ENCODE measurements at places on chromosomes 3 and 15.
A peak's percentile ranks its signal among the peaks of the same experiment; 100 is the strongest.

DNA sequence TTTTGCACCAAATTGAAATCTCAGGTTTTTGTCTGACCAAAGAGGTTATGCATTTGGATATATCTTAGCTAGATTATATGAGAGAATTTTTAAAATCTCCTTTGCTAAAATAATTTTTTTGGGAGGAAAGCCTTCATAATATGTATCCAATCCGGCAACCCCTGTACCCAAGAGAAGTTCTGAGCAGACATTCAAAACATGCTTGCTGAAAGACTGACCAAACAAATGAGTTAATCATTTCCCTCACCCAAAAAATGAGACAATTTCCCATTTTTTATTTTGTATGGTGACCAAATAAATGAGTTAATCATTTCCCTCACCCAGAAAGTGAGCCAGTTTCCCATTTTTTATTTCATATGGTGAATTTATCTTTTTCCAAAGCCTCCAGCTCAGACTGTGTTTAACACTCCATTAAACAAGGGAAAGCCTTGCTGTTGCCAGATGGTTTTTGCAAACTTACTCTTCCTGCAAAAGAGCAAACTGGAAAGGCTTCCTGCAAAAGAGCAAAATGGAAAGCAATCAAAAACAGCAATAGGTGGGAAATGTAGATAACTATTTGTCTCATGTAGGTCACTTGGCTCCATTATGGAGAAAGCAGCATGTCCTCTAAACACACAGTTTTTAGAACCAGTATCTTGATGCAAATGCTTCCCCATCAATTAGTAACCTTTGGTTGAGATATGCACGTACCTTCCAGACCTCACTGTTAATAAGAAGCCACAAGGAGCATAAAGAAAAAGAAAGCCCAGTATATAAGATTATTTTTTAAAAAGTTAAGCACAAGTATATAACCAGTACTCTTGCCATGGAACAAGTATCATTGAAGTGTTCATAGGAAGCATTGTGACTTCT lies 78.4 kb upstream of the OSTN start:
- DNase-seq, result no peak

- DNase-seq, result no peak
Measured at GRCh38 chr3:31522152-31522551, 10.6 kb upstream of the STT3B start.

- DNase-seq, result no peak
Measured at GRCh38 chr15:49979705-49980382, 139.2 kb downstream of the ATP8B4 start.

DNA sequence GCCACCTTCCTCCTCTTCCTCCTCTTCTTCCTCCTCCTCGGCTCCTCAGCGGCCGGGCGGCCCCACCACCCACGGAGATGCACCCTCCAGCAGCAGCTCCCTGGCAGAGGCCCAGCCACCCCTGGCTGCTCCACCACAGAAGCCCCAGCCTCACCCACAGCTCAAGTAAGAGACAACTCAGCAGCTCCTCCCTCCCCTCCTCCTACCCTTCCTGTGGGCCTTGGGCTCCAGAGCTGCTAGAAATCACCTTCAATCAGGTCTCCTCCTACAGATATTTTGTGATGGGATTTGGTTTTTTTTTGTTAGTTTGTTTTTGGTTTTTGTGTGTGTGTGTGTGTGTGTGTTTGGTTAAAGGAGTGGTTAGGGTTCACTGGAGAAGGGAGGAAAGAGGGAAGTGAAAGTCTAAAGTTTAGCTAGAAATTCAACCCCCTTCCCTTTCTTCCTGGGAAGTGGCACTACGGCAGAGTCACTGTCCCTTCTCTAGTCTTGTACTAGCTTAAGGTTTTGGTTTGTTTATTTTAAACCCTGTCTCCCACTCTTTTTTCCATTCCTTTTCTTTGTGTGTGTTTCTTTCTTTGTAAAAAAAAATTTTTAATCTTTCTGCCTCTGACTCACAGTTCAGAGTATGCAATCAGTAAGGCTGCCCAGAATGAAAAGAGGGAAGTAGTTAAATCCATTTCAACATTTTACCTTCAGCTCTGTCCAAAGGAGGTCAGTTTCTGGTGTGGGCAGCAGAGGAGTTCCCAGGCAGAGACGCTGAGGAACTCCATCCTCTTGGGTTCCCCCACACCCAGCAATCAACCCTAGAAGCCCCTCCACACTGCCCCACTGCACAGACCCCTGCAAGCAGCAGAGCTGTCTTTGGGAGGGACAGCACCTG lies 29.0 kb upstream of the TIMP4 start:
- peak; percentile 55 for DNase-seq

GRCh38 chr15:87394676-87395075 lies 861.9 kb downstream of the NTRK3 start:
- DNase-seq, result no peak

DNA sequence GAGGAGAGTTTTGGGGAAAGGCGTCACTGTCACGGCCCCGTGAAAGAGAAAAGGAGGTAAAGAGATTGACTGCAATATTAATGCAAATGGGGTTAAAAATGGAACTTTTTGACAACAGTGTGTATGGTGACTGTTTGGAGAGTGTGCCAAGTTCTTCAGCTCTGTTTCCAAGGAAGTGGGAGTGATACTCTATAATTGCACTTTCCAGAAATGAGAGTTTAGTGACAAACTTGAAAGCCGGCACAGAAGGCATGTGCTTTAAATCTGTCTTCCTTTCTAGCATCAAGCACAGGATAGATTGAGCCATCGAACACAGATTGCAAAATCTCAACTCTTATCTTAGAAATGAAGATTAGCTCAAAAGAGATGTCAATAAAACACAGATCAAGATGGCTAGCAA lies 51.9 kb upstream of the SNRPA1 start:
- DNase-seq, result no peak

DNA sequence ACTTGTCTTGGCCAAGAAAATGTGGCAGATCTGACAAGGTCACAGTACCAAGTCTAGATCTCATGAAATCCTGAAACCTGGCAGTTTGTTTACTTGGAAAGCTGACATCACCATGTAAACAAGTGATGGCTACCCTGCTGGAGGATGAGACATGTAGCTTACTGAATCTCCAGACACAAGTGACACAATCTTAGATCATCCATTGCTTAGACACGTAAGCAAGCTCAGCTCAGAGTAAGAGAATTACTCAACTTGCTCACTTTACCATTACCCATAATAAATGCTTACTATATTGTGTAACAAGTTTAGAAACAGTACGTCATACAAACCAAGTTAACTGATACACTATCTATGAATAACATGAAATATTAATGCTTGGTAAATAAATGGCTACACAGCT lies 263.8 kb downstream of the TBC1D5 start:
- peak; percentile 11 for DNase-seq

DNA sequence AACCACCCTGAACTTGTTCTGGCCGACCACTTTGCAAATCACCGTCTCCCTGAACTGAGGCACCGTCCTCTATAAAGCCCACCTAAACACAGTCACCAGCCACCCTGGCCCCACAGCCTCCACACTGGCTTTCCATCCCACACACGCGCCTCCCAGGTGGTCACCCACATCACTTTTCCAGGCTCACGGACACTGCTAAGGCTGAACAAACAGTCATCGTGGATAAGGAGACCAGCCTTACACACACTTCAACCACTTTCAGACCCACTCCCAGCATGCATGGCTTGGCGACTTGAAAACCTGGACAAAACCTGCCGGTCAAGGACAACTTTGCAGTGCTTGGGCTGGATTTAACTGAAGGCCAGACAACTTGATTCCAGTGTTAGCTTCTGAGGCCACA lies 8.4 kb downstream of the CHSY1 start:
- no peak for DNase-seq

DNA sequence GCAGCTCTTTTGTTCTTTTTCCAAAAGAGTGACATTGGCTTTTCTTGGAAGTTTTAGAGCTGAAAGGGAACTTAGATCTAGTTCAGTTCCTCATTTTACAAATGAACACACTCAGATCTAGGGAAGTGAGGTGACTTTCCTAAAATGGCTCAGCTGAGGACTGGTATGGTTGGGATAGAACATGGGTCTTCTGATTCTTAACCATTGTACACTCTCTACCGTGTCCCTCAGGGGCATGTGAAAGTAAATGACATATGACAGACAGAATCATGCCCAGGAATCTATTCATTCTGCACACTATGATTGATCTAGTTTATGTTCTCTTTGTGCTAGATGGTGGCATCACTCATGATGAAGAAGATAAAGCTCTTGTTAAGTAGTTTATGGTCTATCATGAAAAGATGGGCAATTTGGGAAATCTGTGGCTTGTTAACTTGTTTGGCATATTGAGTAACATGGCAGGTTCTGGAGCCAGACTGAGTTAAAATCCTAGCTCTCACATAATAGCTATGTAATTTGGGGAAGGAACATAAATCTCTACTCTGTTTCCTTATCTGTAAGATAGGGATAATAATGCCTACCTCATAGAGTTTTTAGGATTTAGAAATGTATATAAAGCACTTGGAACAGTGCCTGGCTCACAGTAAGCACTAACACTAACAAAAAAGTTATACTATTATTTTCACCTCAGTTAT lies 30.9 kb downstream of the UBE2E1 start:
- no peak for DNase-seq

GRCh38 chr3:33181229-33181628 lies 37.4 kb downstream of the SUSD5 start:
- no peak for DNase-seq

DNA sequence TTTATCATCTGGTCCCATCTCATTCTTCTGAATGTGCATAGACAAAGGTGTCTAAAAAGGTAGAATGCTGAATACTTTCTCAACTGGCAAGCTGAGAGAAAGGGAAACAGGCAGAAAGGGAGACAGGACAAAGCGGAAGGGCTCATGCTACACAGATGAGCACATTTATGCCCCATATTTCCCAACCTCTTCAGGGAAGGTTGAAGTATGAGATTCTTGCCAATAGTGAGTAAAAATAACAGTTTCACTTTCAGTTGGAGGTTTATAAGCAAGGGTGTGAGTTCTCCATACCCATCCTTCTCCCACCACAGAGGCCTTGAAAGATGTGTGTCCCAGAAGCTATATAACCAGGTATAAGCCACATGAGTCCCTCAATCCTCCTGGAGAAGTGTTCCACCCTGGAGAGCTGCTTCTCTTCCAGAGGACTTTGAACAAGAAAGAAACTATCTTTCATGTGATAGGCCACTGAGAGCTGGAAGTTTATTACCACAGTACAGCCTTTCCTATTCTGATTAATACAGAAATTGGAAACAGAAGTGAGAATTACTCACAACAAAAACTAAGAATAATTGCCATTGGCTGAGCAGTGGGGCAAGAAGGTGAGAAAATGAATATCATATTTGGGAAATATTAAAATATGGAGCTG lies 709.4 kb upstream of the NR2F2 start:
- peak; percentile 46 for DNase-seq

GRCh38 chr3:99678023-99678422 lies 39.6 kb downstream of the COL8A1 start:
- DNase-seq, result peak; percentile 73

DNA sequence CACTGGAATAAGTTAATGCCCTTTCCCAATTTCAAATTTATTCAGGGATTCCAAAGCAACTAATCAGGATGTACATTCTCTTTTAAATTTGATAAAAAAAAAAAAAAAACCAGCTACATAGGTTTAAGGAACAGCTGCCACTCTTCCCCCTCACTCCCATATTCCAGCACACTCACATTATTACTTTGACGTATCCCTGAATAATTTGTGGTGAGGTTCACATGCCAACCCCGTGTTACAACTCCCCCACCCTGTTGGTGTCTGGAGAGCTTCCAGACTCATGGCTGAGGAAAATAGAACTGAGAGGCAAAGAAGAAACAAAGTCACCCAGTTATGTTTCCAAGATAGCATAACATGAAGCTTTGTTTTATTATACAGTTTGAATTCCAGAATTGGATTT lies 300.5 kb upstream of the MME start:
- DNase-seq, result peak; percentile 68

- no peak for DNase-seq
Measured at GRCh38 chr3:56857178-56857577, 55.4 kb upstream of the ARHGEF3 start.

- DNase-seq, result no peak
Measured at GRCh38 chr3:72344236-72344635, 504.0 kb downstream of the SHQ1 start.

DNA sequence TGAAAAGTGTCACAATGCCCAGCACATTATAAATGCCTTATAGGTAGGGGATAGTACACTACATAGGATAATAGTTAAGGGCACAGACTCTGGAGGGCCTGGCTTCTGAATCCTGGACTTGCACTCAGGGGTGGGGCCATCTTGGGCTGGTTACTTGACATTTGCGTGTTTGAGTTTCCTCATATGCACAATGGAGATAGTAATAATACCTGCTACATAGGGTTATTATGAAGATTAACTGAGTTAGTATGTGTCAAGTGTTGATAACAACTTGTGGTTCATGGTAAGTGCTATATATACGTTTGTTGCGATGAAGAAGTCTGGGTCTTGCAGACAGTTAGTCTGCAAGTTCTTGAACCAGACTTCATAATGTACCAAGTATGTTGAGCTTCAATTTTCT lies 37.0 kb downstream of the MITF start:
- DNase-seq, result no peak

GRCh38 chr15:62360332-62361097 lies 195.4 kb upstream of the C2CD4B start:
- DNase-seq, result no peak

DNA sequence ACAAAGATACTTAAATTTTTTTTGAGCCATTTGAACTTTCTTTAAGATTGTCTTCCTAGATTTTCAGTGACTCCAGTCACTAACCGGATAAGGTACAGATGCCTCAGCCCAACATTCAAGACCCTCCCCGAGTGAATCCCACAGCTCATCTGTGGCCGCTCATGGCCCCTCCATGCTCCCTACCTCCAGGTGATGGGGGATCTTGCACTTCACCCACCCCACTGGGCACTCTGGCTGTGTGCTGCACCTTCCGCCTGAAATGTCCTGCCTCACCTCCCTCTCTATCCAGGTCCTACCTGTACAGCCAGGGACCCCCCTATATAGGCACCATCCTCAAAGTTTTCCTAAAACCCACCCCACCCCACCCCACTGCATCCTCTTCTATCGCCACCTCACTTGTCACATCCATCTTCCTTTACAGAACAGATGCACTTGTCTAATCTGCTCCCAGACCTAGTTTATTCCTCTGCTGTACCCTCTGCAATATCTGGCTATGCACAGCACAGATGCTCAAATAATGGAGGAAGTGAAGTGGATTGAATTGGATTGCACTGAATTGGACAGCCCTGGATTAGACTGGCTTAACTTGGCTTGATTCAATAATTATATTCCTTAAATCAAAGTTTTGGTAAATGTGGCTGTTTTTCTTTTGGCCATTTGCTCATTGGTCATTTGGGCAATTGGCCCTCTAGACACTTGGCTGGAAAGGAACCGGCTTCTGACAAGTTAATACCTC lies 24.5 kb downstream of the NTRK3 start:
- no peak for DNase-seq

- peak; percentile 12 for DNase-seq
Measured at GRCh38 chr3:106725566-106725965, 651.7 kb upstream of the CCDC54 start.

- DNase-seq, result no peak
Measured at GRCh38 chr3:133157716-133158115, 119.5 kb downstream of the TMEM108 start.

- DNase-seq, result no peak
Measured at GRCh38 chr3:11140030-11140712, 14.1 kb upstream of the HRH1 start.

Measured in AG20443 (cell line).